ENCODE measurements at places on chromosomes 5 and 9.

DNA sequence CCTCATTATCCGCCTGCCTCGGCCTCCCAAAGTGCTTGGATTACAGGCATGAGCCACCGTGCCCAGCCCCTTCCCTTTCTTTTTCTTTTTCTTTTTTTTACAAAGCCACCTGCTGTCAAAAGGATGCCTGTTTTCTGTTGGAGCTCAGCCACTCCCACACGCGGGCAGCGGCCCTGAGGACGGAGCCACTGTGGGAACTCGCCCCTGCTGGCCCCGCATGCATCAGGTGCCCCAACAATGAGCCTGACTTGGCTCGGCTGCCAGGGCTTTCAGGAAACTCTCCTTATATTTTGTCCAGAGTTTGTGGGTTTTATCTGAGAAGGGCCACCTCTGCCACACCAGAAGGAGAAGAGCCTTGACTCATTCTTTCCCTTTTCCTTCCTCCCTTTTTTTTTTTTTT lies 37.1 kb upstream of the LRRC14B start:
- DNase-seq = no peak

- DNase-seq = no peak
Observed at GRCh38 chr5:95881833-95882232, 59.3 kb upstream of the GLRX start.

- DNase-seq = no peak
Observed at GRCh38 chr5:108649106-108649505, 98.6 kb upstream of the FER start.

GRCh38 chr9:122526602-122527001 lies 491 bp downstream of the OR1N1 start:
- DNase-seq = no peak

- no peak for DNase-seq
Observed at GRCh38 chr5:88556406-88556805, 287.8 kb upstream of the TMEM161B start.

DNA sequence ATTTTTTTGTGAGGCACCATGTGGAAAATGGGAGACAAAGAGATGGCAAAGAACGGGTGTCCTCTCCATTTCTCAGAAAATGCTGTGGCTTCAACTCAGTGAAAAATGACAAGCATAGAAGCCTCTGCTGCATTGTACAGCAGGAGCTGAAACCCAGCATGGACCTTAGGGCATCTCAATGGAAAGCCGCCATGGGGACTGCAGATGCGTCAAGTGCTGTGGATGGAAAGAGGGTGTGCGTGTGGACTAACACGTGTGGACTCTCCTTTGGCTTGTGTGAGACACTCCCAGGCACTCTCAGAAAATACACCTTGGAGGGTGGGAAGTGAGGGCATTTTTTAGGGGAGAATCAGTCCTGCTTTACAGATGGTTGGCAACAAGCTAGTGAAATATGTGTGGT lies 2.2 kb upstream of the GLRX start:
- no peak for DNase-seq

Data from NCI-H524 (cell line).